ENCODE measurements at places on chromosomes 5 and 9. TPM values are rescaled to one million over a fixed set of nuclear protein-coding genes. Genes with fewer than 3 reads are reported as not detected.
A peak's percentile ranks its signal among the peaks of the same experiment; 100 is the strongest.

The NKD2 gene
- 20.6 TPM for total RNA-seq

The PPP3R2 gene
- total RNA-seq = not detected

The TMC1 gene
- total RNA-seq = 0.33 TPM

The PCDHA12 gene
- 5.5 TPM for total RNA-seq

The LEAP2 gene
- 2.9 TPM for total RNA-seq

- no peak overlapping the region for H3K4me3 ChIP-seq
- DNase-seq = no peak
- no peak overlapping the region for H3K27ac ChIP-seq
- H3K27me3 ChIP-seq = no peaks in the 10 kb centered on the region
- H3K36me3 ChIP-seq = no peaks in the 10 kb centered on the region
These were observed 53.8 kb upstream of the KLF9 start for GRCh38 chr9:70468291-70468690.

- no peak overlapping the region for H3K4me3 ChIP-seq
- peaks cover 8% of the 10 kb centered on the region for H3K4me1 ChIP-seq
- H3K27ac ChIP-seq = no peak overlapping the region
- DNase-seq = no peak
These were observed 17.2 kb upstream of the WNK2 start for GRCh38 chr9:93166699-93167098.

GRCh38 chr5:40654377-40654991 lies 25.2 kb upstream of the PTGER4 start:
- peaks cover 2% of the 10 kb centered on the region for H3K27me3 ChIP-seq
- H3K4me3 ChIP-seq = no peak overlapping the region
- peaks cover 5% of the 10 kb centered on the region for H3K4me1 ChIP-seq
- no peak overlapping the region for H3K27ac ChIP-seq
- no peaks in the 10 kb centered on the region for H3K36me3 ChIP-seq

DNA sequence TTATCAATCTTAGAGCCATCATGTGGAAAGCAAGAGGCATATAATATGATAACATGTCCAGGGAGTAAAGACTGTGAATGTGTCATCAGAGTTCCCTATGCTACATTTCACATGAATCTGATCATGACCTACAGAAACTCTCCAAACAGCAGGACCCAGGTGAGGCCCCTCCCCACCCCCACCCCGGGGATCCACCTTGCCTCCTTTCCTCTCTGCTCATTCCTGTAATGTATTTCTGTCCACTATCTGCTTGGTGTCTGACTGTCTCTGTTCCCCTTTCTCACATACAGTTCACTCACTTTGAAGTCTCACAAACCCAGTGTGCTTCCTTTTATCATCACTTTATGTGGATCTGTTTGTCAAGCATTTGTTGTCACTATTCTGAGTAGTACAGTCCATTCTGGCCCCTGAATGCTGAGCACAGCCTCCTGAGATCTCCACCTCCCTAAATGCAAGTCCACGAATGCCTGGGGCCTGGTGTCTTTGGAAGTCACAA lies 76.4 kb upstream of the SMARCA2 start:
- no peak overlapping the region for H3K27ac ChIP-seq
- H3K27me3 ChIP-seq = peaks cover 9% of the 10 kb centered on the region
- DNase-seq = no peak
- no peaks in the 10 kb centered on the region for H3K4me1 ChIP-seq
- no peaks in the 10 kb centered on the region for H3K36me3 ChIP-seq
- H3K4me3 ChIP-seq = no peak overlapping the region

- H3K36me3 ChIP-seq = no peaks in the 10 kb centered on the region
- H3K27me3 ChIP-seq = peaks cover 89% of the 10 kb centered on the region
- no peak for DNase-seq
- no peak overlapping the region for H3K27ac ChIP-seq
These were observed 4.4 kb upstream of the EBF1 start for GRCh38 chr5:159104051-159104651.

DNA sequence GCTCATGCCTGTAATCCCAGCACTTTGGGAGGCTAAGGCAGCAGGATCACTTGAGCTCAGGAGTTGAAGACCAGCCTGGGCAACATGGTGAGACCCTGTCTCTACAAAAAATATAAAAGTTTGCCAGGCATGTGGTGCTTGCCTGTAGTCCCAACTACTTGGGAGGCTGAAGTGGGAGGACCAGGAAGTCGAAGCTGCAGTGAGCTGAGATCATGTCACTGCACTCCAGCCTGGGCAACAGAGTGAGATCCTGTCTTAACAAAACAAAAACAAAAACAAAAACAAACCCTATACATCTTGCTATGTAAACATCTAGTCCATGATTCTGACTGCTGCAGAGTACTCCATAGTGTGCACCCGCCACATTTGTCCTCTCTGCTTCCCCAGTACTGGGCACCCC lies 19.8 kb upstream of the PPP2CA start:
- no peak for DNase-seq
- H3K4me1 ChIP-seq = peaks cover 7% of the 10 kb centered on the region
- no peak overlapping the region for H3K27ac ChIP-seq
- H3K27me3 ChIP-seq = no peaks in the 10 kb centered on the region

- DNase-seq = no peak
- peak overlapping the region; percentile 49 for H3K4me3 ChIP-seq
- H3K27ac ChIP-seq = no peak overlapping the region
These were observed 596 bp upstream of the FGFR4 start for GRCh38 chr5:177085985-177086653.

GRCh38 chr9:106432631-106433030 lies 430.3 kb upstream of the ZNF462 start:
- peaks cover 6% of the 10 kb centered on the region for H3K4me1 ChIP-seq
- no peak for DNase-seq
- peaks cover 3% of the 10 kb centered on the region for H3K36me3 ChIP-seq
- no peak overlapping the region for H3K4me3 ChIP-seq
- H3K27ac ChIP-seq = no peak overlapping the region
- H3K27me3 ChIP-seq = no peaks in the 10 kb centered on the region

- DNase-seq = no peak
- H3K4me1 ChIP-seq = no peaks in the 10 kb centered on the region
- peaks cover 48% of the 10 kb centered on the region for H3K27me3 ChIP-seq
- H3K4me3 ChIP-seq = no peak overlapping the region
These were observed 125.0 kb upstream of the PITX1 start for GRCh38 chr5:135158982-135159381.

- H3K27ac ChIP-seq = no peak overlapping the region
- no peaks in the 10 kb centered on the region for H3K36me3 ChIP-seq
- H3K4me3 ChIP-seq = no peak overlapping the region
- H3K4me1 ChIP-seq = no peaks in the 10 kb centered on the region
These were observed 5.8 kb upstream of the RECK start for GRCh38 chr9:36030871-36031270.

DNA sequence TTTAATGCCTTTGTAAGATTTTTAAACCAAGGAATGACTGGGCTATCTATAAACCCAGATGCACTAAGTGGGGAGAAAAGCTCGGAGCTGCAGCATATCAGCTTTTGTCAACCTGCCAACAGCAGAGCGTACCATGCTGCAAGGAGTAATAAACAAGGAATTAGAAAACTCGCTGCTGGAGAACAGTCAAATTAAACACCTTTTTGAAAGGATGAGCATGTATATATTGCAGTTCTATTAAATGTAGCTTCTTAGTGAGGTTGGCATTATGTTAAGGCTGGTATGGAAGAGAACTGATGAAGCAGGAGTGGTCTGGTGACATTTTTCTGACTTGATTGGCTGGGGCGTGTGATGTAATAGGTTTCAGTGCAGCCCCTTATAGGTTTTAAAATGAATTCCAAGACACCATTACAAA lies 74.7 kb downstream of the PIK3R1 start:
- H3K36me3 ChIP-seq = peaks cover 16% of the 10 kb centered on the region
- H3K4me1 ChIP-seq = peaks cover 64% of the 10 kb centered on the region
- no peak for DNase-seq
- H3K4me3 ChIP-seq = peak overlapping the region; percentile 87

GRCh38 chr9:95494416-95495371 lies 22.1 kb downstream of the PTCH1 start:
- peak overlapping the region; percentile 79 for H3K4me3 ChIP-seq
- no peaks in the 10 kb centered on the region for H3K27me3 ChIP-seq
- H3K27ac ChIP-seq = peak overlapping the region; percentile 95
- H3K4me1 ChIP-seq = peaks cover 86% of the 10 kb centered on the region

DNA sequence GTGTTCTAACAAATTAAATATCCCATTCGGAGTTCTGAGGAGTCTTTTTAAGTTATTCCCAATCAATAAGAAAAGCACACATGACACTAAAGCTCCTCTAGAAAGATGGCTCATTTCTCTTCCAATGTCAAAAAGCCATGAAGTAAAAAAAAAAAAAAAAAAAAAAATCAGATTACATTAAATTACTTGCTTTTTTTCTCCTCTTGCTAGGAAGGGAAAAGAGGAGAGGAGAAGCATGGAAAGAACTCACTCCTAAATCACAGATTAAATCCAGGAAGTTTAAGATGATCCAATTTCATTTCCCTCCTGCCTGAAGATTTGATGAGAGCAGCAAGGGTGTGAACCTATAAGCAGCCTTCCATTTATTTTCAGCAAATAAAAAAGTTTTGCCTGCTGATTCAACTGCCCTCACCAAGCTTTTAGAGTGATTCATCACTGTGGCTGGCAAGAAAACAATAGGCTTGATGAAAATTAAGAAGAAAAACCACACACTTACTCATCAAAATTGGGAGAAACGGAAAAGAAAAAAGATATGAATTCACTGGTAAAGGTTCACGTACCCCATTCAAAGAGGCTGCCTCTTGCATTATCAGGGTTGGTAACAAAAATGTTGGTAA lies 19.7 kb downstream of the MYO10 start:
- peaks cover 9% of the 10 kb centered on the region for H3K36me3 ChIP-seq
- H3K27ac ChIP-seq = no peak overlapping the region
- H3K4me3 ChIP-seq = no peak overlapping the region
- no peaks in the 10 kb centered on the region for H3K27me3 ChIP-seq

GRCh38 chr9:33081128-33081851 lies 4.8 kb upstream of the SMU1 start:
- no peaks in the 10 kb centered on the region for H3K36me3 ChIP-seq
- no peak overlapping the region for H3K27ac ChIP-seq
- peaks cover 6% of the 10 kb centered on the region for H3K4me1 ChIP-seq
- DNase-seq = peak; percentile 46

DNA sequence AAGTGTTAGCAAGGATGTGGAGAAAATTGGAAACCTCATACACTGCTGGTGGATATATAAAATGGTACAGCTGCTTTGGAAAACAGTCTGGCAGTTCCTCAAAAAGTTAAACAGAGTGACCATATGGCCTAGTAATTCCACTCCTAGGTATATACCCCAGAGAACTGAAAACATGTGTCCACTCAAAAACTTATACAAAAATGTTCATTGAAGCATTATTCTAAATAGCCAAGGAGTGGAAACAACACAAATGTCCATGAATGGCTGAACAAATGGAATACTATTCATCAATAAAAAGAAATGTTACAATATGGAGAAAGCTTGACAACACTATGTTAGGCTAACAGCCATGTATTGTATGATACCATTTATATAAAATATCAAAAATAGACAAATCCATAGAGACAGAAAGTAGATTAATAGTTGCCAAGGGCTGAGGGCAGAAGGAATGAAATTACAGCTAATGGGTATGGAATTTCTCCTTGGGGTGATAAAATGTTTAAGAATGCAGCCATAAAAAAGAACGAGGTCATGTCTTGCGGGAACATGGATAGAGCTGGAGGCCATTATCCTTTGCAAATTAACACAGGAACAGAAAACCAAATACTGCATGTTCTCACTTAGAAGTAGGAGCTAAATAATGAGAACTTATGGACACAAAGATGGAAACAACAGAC lies 33.6 kb upstream of the FBP1 start:
- H3K4me3 ChIP-seq = no peak overlapping the region
- H3K36me3 ChIP-seq = no peaks in the 10 kb centered on the region
- H3K27ac ChIP-seq = no peak overlapping the region
- H3K4me1 ChIP-seq = peaks cover 4% of the 10 kb centered on the region
- DNase-seq = no peak
- H3K27me3 ChIP-seq = no peaks in the 10 kb centered on the region

DNA sequence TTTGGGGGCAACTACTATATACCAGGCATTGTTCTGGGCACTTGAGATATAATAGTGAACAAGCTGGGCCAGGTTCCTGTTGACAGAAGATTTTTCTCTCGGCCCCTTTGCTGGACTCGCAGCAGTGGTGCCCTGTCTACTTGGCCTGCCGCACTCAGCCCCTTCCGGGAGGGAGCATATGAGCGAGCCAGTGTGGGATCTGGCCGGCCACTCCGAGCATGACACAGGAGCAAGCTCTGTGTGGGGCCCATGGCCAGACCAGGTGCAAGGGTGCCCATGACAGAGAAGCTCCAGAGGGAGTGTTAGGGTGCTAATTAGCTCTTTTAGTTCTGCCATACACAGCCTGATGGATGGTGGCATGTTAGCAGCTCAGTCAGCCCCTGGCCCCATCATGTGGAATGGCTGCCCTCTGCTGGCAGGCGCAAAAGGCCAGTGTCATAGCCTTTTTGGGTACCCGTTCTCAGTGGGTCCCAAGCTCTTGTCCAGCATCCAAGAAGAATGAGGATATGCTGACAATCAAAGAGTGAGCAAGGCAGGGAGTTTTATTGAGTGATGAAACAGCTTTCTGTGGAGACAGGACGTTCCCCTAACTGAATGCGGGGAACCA lies 9.3 kb upstream of the KIF4B start:
- no peaks in the 10 kb centered on the region for H3K4me1 ChIP-seq
- H3K27ac ChIP-seq = no peak overlapping the region
- H3K36me3 ChIP-seq = no peaks in the 10 kb centered on the region

GRCh38 chr5:96503501-96504236 lies 70.6 kb upstream of the PCSK1 start:
- peak overlapping the region; percentile 32 for H3K4me3 ChIP-seq
- H3K27ac ChIP-seq = peak overlapping the region; percentile 65
- peaks cover 24% of the 10 kb centered on the region for H3K4me1 ChIP-seq
- H3K27me3 ChIP-seq = peaks cover 9% of the 10 kb centered on the region
- no peaks in the 10 kb centered on the region for H3K36me3 ChIP-seq
- no peak for DNase-seq

DNA sequence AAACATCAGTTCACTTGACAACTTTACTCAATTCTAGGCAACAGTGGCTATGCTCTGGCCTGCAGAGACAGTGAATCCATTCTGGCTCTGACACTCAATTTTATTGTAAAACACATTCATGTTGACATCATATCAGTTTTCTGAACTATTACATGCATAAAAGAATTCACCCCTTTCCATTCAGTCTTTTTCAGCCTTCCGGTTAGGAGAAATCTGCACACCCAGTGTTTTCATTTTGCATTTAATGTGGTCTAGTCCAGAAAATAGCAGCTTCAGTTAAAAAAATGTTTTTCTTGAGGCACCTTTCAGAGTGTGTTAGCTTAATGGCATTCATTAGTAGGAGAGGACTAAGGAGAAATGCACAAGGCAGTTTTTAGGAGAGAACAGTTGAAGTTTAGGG lies 95.1 kb downstream of the PBX3 start:
- no peaks in the 10 kb centered on the region for H3K36me3 ChIP-seq
- no peak overlapping the region for H3K27ac ChIP-seq
- no peak overlapping the region for H3K4me3 ChIP-seq
- no peak for DNase-seq
- H3K4me1 ChIP-seq = peaks cover 52% of the 10 kb centered on the region

DNA sequence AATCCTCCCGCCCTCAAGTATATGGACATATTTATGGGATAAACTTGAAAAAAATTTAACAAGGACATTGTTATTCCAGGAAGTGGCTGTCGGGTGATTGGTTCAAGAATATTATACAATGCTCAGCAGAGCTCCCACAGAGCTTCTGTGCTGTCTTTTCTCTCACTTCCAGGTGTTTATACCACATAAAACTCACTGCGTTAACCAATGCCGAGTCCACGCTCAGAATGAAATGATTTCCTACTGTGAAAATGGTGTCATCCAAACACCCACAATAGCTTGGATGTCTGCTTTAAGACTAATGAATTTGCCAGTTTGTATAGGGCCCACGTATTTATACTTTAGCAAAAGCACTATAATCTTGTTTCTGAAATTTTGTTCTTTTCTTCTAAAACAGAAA lies 368.2 kb downstream of the NDUFS4 start:
- H3K4me1 ChIP-seq = no peaks in the 10 kb centered on the region
- no peak for DNase-seq
- no peak overlapping the region for H3K4me3 ChIP-seq
- no peaks in the 10 kb centered on the region for H3K27me3 ChIP-seq
- H3K27ac ChIP-seq = no peak overlapping the region
- no peaks in the 10 kb centered on the region for H3K36me3 ChIP-seq

Measured in neural crest cell (in vitro differentiated cells).